ENCODE measurements at places on chromosomes 11 and 22. TPM values are rescaled to one million over a fixed set of nuclear protein-coding genes. Genes with fewer than 3 reads are reported as not detected.

GRCh38 chr11:111336582-111337256, 38.4 kb downstream of the POU2AF3 start:
- no peaks in the 10 kb centered on the region for H3K36me3 ChIP-seq
- H3K4me3 ChIP-seq = no peak overlapping the region
- peaks cover 45% of the 10 kb centered on the region for H3K4me1 ChIP-seq
- no peak overlapping the region for H3K27ac ChIP-seq
- no peaks in the 10 kb centered on the region for H3K27me3 ChIP-seq

DNA sequence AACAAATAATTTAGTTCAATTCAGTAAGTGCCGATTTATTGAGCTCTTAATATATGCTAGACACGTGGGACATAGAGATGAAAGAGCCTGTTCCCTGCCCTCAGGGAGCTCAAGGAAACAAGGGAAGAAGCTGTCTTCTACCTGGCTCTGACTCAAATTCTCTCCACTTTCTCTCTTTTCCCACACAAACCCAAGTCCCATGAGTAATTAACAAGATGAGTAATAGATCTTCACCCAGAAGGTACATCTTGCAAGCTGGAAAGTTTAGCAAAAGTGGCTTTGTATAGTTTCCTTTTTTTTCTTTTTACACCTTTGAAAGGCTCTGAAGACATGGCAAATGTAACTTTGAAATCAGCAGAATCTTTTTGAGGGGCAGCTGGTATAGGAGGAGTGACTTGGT, 48.2 kb upstream of the CHST1 start:
- no peaks in the 10 kb centered on the region for H3K27me3 ChIP-seq
- H3K4me3 ChIP-seq = no peak overlapping the region
- H3K4me1 ChIP-seq = no peaks in the 10 kb centered on the region
- no peak overlapping the region for H3K27ac ChIP-seq
- DNase-seq = no peak

DNA sequence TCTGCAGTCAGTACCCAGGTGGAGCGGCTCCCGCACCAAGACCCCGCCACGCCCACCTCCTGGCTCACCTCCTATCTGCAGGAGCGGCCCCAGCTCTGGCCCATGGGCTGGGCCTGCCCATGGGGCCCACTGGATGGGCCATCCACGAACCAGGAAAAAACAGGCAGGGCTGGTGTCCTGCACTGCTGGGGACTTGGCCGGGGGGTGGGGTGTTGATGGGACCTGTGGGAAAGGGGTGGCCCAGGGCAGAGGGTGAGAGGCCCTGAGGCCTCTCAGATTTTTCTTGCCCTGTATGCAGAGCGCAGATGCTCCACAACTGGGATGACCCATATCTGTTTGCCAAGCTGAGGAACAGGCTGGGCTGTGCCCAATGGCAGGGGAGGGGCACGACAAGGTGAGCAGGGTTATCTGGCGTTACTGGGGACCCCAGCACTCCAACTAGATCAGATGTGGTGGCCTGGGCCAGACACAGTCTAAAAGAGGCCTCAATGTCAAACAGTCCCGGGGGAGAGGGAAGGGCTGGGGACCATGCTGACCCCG, 2.7 kb upstream of the PIM3 start:
- no peak overlapping the region for H3K4me3 ChIP-seq
- H3K27ac ChIP-seq = no peak overlapping the region
- no peak for DNase-seq

GRCh38 chr11:73980001-73980961, 2.4 kb downstream of the UCP2 start:
- no peak overlapping the region for H3K27ac ChIP-seq
- no peak overlapping the region for H3K4me3 ChIP-seq
- H3K4me1 ChIP-seq = peaks cover 17% of the 10 kb centered on the region
- H3K27me3 ChIP-seq = no peaks in the 10 kb centered on the region
- no peaks in the 10 kb centered on the region for H3K36me3 ChIP-seq

DNA sequence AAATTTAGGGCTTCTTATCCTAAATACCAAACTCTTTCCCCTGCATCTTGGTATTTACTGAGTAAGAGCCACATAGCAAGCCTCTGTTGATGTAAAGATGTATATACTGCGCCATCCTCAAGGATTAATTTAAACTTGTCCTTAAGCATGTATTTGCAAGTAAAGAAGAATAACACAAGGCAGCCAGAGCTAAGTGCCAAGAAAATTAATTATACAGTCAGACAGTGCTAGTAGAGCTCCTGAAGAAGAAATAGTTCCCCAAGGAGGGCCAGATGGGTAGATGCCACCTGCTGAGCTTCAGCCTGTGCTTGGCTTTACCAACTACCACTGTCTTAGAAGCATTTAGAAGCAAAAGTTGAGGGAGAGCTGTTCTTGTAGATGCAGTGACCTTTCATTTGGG, 470.0 kb downstream of the BUD13 start:
- DNase-seq = no peak
- H3K4me3 ChIP-seq = no peak overlapping the region
- H3K27ac ChIP-seq = no peak overlapping the region
- H3K36me3 ChIP-seq = no peaks in the 10 kb centered on the region

DNA sequence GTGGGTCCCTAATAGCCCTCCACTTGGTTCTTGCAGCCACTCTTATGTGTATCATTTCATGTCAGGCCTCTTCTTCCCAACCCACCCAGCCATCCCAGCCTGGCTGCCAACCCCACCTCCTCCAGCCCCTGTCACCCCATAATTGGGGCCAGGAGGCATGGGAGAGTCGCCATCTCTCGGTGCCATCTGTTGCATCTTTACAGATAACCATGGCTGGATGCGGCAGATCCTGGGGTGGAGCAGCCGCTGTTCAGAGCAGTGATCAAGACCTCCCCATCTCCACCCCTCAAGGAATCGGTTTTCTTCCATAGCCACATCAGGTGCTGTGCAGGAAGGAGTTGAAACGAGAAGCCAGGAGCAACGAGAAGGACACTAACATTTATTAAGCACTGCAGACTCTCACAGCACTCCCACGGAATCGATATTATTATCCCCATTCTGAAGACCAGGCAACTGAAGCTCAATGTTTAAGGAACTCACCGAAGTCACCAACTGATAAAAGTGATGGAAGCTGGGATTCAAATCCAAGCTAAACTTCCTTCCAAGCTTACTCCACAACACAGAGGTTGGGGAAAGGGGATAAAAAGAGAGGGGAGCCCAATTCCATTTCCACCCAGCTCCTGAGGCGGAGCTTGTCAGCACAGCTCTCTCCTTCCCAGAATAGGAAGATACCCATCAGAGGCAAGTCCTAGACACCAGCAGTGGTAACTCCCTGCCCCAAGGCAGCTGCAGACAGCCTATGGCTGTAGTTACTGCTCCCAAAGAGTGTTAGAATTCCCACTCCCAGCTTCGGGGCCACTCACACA, 2.7 kb downstream of the SLC43A1 start:
- no peaks in the 10 kb centered on the region for H3K36me3 ChIP-seq
- no peak overlapping the region for H3K4me3 ChIP-seq
- peaks cover 24% of the 10 kb centered on the region for H3K4me1 ChIP-seq

DNA sequence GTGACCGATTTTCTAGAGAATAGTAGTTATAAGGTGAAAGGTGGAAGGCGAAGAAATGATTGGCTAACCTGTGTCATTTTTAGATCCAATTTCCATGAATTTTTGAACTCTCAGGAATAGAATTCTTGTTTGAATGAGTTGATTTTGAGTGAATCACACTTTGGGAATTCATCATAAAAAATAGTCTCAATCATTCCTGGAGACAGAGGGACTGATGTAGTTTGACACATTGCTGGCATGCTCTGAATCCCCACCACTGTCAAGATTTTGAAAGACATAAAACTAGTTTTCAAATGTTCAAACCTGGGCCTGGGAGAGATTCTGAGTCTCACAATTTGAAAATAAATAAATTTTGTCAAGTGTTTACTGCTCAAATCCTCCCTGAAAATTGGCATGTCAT, 861.4 kb upstream of the RAG2 start:
- H3K4me1 ChIP-seq = no peaks in the 10 kb centered on the region
- H3K36me3 ChIP-seq = no peaks in the 10 kb centered on the region
- H3K4me3 ChIP-seq = no peak overlapping the region
- no peak overlapping the region for H3K27ac ChIP-seq

ABTB2 gene
- total RNA-seq = 10.8 TPM

CADM1 gene
- total RNA-seq = 37.1 TPM

Data from vagina (tissue), 2 donors.